ENCODE measurements at places on chromosomes 11 and 22.

DNA sequence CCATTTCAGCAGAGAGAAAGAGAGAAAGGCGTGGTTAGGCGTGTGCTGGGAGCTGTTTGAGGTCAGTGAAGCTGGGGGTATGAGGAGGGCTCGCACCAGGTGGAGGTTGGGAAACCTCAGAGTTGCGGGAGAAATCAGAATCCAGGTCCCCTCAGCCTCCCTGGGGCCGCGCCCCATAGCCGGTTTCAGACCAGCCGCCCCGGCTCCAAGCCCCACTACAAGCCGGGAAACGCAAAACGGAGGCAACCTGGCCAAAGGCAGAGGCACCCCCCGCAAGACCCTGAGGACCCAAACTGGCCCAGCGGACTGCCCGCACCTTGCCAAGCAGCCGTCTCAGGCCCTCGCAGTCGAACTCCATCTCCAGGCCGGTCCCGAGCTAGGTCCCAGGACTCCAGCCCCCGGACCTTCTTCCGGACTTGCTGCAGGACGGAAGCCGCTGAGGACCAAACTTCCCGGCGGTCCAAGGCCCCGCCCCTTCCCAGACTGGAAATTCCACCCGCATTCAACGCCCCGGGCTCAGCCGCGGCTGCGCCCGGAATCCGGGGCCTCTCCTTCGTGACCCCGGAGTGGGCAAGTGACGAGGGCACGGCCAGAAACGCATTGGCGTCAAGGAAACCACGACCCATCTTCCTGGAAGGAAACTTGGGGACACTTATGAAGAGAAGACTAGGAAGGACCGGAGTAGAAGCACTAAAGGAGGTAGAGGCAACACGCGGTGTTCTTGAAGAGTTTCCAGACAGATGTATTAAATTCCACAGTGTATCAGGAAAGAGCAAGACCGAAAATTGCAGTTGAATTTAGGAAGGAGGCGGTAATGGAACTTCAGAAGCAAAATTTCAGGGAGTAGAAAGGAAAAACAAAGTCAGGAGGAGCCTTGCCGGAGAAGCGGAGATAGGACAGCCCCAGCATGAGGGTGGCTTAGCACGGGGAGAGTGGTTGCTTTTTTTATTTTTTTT, at the start of gene UEVLD:
Gene UEVLD, minus strand, starts transcription at position 438 of the 956 bp plus-strand sequence. Its CDS starts 80 bp downstream, at position 358.
- DNase-seq: peak; percentile 88

- DNase-seq: no peak
Measured at GRCh38 chr22:44754998-44755397, 2.6 kb downstream of the ARHGAP8 start.

- no peak for DNase-seq
Measured at GRCh38 chr22:39990686-39991085, 4.1 kb upstream of the FAM83F start.

DNA sequence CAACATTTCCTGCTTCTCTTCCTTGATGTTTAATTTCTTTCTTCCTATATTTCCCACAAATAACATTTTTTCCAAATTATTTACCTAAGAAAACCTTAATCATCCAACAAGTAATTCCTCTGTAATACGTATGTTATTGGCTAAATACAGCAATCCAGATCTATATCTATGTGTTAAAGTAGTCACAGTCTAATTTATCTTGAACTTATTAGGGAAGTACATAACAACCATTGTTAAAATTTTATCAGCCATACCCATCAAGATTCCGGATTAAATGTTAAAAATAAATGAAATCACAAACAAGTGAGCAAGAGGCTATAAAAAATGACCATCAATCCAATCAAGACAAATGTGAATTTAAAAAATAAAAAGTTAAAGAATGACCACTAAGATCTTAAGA, 36.5 kb downstream of the RRAS2 start:
- peak; percentile 78 for DNase-seq

- peak; percentile 54 for DNase-seq
Measured at GRCh38 chr11:102347462-102348370, 702 bp downstream of the BIRC2 start.

GRCh38 chr11:57516061-57516443, 550 bp upstream of the SLC43A1 start:
- no peak for DNase-seq

DNA sequence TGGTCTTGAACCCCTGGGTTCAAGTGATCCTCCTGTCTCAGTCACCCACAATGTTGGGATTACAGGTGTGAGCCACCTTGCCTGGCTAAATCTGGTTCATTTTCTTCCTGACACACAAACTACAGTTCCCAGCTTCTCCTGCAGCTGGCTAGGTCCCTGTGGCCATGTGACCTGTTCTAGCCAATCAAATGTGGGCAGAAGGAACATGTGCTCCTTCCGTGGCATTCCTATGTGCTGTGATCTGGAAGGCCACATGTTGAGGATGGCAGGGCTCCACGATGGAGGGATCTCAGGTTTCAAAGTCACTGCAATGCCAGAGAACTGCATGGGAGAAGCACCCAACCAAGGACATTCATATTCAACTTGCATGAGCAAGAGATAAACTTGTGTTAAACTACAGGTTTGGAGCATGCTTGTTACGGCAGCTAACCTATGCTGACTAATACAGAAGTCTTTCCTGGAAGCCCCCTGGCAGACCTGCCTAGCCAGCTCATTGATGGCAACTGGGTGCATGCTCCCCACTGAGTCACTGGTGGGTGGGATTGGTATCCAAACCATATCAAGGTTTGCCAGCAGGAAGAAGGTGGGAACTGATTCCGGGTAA, 86.0 kb downstream of the RPS6KA4 start:
- DNase-seq: no peak

DNA sequence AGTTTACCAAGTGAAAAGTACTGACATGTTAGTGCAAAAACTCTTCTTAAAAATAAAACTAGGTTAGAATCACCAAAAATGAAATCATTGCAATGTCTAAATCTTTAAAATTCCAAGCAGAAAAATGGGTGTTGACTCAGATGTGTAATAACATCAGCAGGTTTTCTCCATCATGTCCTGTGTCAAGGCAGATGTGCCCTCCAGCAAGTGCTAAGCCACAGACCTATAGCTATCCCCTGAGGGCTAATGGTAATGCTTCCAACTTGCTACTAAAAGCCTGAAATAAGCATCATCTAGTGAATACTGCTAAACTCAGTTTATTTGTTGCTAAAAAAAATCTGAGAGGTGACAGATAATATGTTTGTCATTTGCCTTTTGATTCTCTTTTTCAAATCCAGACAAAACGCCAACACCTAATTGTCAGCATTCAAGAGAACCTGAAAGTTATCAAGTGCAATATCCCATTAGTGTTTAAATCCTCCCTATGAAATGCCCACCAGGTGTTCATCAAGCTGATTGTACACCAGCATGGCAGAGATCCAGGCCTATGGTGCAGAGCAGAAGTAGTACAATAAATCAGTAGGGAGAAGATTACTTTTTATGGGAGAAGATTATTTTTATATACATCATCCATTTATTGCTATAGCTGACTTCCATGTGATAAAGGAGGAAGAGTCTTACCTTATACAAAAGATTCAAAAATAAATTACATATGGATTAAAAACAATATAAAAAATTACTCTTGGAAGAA, 55.1 kb upstream of the SYT9 start:
- DNase-seq: no peak

- no peak for DNase-seq
Measured at GRCh38 chr11:33094157-33094556, 54.8 kb downstream of the TCP11L1 start.

DNA sequence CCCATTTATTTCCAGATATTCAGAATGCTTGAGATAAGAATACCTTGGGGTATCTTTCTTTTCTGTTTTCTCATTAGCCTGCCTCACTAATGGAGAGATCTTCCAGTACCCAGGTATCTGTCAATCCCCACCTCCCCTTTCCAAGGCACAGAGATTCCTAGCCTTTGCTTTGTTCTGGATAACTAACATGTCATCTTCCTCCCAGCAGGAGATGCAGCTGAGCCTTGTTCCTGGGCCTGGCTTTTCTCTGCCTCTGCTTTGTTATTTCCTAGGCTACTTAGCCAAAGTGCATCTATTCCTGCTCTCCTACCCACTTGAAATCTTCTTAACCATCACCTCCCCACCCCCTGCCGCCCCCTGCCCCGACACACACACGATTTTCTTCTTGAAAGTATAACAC, 297.1 kb downstream of the NELL1 start:
- DNase-seq: no peak

- DNase-seq: no peak
Measured at GRCh38 chr11:16356057-16356760, at the start of gene SOX6. Gene SOX6, minus strand, starts transcription at chr11:16356546. Its CDS starts 15,298 bp downstream, at chr11:16341248.

- peak; percentile 14 for DNase-seq
Measured at GRCh38 chr11:44305470-44306051, 4.4 kb downstream of the ALX4 start.

DNA sequence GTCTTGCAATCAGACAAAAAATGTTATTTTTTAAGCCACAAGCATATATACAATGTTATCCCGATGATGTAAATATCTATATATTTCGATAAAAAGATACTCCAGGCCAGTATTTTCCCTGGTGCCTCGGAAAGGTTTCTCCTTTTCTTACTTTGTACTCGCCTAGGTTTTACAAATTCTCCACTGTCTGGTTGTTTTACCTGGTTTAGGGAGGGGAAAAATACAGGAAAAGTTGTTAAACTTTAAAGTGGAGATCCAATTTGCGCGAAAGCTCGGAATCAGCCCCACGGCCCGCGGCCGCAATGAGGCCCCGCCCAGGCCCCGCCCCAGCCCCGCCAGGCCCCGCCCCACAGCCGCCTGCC, 58.4 kb upstream of the WNT7B start:
- no peak for DNase-seq

DNA sequence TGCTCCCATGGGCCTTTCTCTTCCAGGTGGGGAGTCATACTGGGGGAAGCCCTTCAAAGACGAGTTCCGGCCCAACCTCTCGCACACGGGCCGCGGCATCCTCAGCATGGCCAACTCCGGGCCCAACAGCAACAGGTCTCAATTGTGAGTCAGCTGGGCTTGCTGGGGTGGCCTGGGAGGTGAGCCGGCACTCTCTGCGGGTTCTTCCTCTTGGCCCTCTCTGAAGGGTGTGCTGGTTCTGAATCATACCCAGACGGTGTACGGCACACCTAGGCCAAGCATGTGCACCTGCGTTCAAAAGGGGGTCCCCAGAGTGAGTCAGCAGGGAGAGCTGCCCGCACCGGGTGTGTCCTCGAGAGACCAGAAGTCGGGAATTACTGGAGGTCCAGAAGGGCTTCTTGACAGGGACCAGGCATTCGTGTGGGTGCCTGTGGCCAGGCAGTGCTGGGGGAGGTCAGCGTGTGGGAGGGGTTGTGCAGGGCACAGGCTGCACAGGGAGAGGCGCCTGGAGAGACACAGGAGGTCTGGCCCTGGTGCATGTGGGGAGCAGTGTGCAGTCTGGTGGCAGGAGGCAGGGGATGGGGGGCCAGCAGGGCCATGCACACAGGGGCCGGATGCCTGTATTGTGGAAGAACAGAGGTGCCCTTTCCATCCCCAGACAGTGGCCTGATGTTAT, 23.0 kb downstream of the PPIL2 start:
- DNase-seq: no peak

- DNase-seq: no peak
Measured at GRCh38 chr11:44749189-44749588, 22.4 kb downstream of the TSPAN18 start.

- DNase-seq: no peak
Measured at GRCh38 chr11:71266114-71266833, 13.9 kb upstream of the SHANK2 start.

Measured in endothelial cell of umbilical vein (primary cell).